ENCODE measurements at places on chromosomes 6 and 20. TPM values are rescaled to one million over a fixed set of nuclear protein-coding genes. Genes with fewer than 3 reads are reported as not detected.

- DNase-seq: no peak
- no peak overlapping the region for H3K27ac ChIP-seq
- no peaks in the 10 kb centered on the region for H3K4me1 ChIP-seq
- H3K4me3 ChIP-seq: no peak overlapping the region
- H3K27me3 ChIP-seq: no peaks in the 10 kb centered on the region
Measured at GRCh38 chr6:30897882-30898281, 10.1 kb upstream of the GTF2H4 start.

DNA sequence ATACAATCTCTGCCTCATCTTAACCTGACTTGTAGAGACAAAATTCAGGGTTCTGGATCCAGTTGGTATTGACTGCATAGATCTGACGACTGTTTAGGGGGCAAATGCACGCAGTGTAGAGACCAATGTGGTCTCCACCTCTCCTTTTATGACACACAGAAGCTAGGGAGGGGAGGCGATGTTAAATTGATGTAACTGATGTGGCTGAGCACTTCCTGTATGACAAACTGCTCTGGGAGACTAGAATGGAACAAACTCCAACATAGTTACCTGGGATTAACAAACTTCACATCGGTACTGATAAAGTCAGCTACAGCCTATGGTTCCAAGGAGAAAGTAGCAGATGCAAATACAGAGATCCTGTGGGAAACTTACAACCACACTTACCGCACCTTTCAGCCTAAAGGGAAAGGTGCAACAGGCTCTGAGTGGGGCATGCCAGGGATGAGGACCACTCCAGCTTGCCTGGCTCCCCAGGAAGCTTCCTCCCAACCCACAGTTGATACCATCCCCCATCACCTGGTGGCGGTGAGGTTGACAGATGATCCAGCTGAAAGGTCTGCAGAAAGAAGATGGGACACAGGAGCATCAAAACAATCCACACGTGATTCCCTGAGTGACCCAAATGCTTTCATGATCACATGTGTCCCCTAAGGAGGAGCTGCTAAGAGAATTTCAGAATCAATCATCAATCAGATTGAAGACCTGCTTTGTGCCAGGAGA, 60.6 kb upstream of the MRPS10 start:
- no peaks in the 10 kb centered on the region for H3K36me3 ChIP-seq
- no peak for DNase-seq
- no peaks in the 10 kb centered on the region for H3K27me3 ChIP-seq
- H3K4me3 ChIP-seq: no peak overlapping the region
- no peak overlapping the region for H3K27ac ChIP-seq

LRRN4 gene
- 0.36 TPM for total RNA-seq

GRCh38 chr6:167684276-167685104, 142.2 kb upstream of the AFDN start:
- no peak overlapping the region for H3K27ac ChIP-seq
- H3K27me3 ChIP-seq: no peaks in the 10 kb centered on the region
- no peaks in the 10 kb centered on the region for H3K4me1 ChIP-seq
- no peak for DNase-seq

DNA sequence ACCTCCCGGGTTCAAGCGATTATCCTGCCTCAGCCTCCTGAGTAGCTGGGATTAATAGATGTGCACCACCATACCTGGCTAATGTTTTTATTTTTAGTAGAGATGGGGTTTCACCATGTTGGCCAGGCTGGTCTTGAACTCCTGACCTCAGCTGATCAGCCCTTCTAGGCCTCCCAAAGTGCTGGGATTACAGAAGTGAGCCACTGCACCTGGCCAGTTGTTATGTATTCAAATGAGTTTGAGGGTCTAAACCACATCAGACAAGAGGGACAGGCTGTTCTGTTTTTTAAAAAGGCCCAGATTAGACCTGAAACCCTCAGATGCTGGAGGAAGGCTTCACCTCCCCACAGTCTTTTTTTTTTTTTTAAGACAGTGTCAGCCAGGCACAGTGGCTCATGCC, 4.1 kb upstream of the SPAG4 start:
- no peaks in the 10 kb centered on the region for H3K4me1 ChIP-seq
- H3K36me3 ChIP-seq: no peaks in the 10 kb centered on the region
- H3K4me3 ChIP-seq: no peak overlapping the region

DNA sequence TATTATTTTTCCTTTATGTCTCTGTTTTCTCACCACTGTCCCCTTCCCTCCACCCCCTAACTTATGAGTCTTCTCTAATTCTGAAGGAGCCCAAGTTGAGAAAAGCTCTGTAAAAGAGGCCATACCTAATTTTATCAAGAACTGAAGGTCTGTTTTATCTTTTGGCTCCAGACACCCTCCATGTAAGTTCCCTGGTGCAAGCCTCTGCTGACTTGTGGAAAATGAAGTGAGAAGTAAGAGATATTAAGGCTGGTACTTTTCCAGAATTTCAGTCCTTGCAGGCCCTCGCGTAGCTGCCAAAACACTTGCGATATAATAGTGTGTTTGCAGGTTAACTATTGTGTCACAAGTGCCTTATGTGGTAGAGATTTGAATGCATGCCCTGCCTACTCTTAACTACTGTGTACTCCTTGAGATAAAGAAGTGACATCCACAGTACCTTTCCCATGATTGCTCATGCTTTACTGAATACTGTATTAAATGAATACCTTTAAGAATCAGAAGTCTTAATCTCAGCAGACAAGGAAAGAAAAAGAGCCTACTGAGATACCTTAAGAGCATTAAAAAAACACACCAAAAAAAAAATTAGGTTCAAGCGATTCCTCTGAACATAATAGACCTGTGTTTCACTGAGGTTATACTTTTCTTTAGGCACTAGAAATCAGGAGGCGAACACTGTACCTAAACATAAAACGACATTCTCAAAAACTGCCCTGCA, 143.6 kb upstream of the ZNF184 start:
- no peak for DNase-seq
- no peak overlapping the region for H3K4me3 ChIP-seq
- no peaks in the 10 kb centered on the region for H3K27me3 ChIP-seq
- H3K27ac ChIP-seq: no peak overlapping the region
- H3K4me1 ChIP-seq: no peaks in the 10 kb centered on the region

DNA sequence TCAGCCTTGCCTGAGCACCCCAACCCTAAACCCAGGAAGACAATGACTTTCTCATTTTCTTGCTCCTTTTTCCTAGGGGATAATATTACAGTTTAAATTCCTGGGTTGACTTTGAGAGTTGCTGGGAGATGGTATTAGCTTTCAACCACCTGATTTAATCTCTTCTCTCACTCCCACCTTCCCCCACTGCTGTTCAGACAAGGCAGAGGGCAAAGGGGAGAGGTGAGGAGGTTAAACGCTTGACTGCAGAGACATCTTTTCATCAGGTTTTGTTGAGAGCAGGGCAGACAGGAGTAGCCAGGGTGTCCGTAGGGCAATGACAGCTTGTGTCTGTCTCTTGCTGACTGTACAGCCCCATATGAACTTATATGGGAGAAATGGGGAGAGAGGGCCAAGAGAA, 811.2 kb downstream of the MAFB start:
- H3K27ac ChIP-seq: no peak overlapping the region

DNA sequence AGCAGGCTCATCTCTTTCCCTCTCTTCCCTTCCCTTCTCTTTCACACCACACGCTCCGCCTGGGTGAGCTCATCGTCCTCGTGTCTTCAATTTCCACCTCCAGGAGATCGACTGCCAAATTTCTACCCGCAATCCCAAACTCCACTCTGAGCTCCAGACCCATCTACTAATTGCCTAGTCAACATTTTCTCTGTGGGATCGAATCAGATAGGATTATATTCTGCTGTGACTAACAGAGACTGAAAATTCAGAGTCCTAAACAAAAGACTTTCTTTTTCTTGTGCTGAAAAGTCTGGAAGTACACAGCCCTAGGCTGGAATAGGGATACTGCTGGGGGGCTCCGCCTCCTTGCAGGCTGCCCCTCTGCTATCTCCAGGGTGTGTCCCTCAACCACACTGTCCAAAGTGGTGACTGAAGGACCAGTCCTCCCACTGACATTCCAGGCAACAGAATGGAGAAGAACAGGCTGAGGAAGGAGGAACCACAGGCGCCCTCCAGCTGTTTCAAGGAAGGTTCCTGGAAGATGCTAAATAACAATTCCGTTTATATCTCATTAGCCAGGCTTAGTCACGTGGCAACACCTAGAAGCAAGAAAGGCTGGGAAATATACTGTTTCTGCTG, 5.0 kb upstream of the HSPA12B start:
- no peak overlapping the region for H3K4me3 ChIP-seq
- H3K36me3 ChIP-seq: no peaks in the 10 kb centered on the region
- no peak for DNase-seq
- H3K27me3 ChIP-seq: no peaks in the 10 kb centered on the region

DNA sequence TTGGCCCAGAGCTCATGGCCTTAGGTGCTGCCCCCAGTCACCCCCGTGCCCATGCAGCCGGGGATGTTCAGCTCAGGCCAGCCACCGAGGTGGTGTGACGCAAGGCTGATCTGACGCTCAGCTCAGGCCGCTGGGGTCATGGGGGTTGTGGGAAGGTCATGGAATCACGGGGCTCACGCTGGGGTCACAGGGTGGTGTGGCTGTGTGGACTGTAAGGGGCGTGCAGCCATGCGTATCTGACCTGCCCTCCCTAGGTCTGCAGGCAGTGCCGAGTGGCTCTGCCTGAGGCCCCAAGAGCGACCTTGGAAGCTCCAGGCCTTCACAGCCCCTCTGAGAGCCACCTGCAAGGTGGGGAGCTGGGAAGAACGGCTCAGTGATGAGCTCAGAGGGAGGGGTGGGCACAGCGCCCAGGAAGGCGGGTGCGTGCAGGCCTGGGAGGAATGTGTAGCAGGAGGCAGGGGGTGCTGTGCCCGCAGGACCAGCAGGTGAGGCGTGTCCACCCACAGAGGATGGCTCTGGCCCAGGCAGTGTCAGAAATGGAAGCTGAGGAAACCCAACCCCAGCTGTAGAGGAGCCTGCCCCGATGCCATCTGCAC, 27.8 kb downstream of the CHRNA4 start:
- no peaks in the 10 kb centered on the region for H3K4me1 ChIP-seq
- peaks cover 3% of the 10 kb centered on the region for H3K27me3 ChIP-seq
- no peak overlapping the region for H3K4me3 ChIP-seq
- DNase-seq: no peak
- H3K36me3 ChIP-seq: no peaks in the 10 kb centered on the region

- H3K36me3 ChIP-seq: no peaks in the 10 kb centered on the region
- no peak for DNase-seq
- H3K27ac ChIP-seq: no peak overlapping the region
Measured at GRCh38 chr6:74573613-74574012, 632.2 kb downstream of the COL12A1 start.

EYA2 gene
- total RNA-seq: 10.7 TPM

OXT gene
- total RNA-seq: not detected

PROKR2 gene
- not detected for total RNA-seq

PAK5 gene
- total RNA-seq: 0.33 TPM

- no peak overlapping the region for H3K4me3 ChIP-seq
- no peak for DNase-seq
- no peaks in the 10 kb centered on the region for H3K4me1 ChIP-seq
- H3K36me3 ChIP-seq: no peaks in the 10 kb centered on the region
- no peaks in the 10 kb centered on the region for H3K27me3 ChIP-seq
- H3K27ac ChIP-seq: no peak overlapping the region
Measured at GRCh38 chr20:57420571-57421252, 29.5 kb downstream of the RBM38 start.
